Activated B cell treated with CpG ODN at 0.5 μM for 24 hours (primary cell): ENCODE measurements at places on chromosomes 3 and 15.

DNA sequence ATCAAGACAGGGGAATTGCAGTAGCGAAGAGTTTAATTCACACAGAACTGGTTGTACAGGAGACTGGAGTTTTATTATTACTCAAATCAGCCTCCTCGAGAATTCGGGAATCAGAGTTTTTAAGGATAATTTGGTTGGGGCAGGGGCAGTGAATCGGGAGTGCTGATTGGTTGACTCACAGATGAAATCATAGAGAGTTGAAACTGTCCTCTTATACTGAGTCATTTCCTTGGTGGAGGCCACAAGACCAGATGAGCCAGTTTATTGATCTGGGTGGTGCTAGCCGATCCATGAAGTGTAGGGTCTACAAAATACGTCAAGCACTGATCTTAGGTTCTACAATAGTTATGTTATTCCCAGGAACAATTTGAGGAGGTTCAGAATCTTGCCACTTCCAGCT lies 5.3 kb upstream of the ZNF770 start:
- no peak for DNase-seq

DNA sequence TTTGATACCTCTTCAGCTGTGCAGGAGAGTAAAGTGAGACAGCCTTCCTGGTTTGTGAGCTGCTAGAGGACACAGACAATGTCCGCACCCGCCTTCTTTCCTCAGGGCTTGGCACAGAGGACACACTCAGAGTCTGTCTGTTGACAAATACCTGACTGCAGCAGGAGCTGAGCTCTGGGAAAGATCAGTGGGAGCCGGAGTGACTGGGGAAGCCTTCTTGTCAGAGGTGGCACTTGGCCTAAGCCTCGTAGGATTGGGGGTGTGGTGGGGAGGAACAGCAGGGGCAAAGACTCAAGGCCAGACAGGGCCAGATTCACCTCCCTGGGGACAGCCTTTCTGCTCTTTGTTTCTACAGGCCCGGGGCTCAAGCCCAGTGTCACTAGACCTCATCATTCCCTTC lies 3.3 kb upstream of the IL17RC start:
- DNase-seq = no peak

- DNase-seq = no peak
Measured at GRCh38 chr15:43194795-43195194, 9.6 kb downstream of the CCNDBP1 start.

DNA sequence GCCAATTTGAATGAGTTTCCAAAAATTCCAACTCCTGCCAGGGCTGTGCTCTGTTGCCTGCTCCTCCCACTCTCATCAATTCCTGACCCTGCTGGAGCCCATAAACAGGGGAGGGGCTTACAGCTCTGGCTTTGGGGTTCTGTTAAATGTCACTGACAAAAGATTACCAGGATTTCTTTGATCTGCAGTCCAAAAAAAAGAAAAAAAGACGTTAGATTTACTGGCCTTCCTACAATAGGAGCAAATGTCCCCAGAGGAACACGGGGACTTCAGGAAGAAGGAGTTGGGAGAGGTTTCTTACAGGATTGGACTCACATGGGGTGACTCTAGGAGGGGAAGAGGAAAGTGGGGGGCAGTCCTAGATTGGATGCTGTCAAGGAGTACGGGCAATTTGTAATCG lies 84.3 kb upstream of the RNF7 start:
- DNase-seq = no peak

DNA sequence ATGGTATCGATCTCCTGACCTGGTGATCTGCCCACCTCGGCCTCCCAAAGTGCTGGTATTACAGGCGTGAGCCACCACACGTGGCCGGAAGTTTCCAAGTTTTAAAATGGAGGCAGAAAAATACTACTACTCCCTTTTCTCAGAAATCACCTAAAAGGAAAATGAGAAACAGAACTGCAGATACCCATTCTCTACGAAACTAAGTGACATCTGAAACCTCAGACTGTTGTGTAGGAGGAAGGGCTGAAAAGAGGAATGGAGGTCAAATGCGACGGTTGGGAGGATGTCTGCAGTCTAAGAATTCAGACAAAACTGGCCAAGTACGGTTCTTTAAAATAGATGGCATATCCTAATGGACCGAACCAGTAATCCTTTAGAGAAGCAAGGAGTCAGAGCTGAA lies 24.1 kb downstream of the WDR48 start:
- DNase-seq = no peak

DNA sequence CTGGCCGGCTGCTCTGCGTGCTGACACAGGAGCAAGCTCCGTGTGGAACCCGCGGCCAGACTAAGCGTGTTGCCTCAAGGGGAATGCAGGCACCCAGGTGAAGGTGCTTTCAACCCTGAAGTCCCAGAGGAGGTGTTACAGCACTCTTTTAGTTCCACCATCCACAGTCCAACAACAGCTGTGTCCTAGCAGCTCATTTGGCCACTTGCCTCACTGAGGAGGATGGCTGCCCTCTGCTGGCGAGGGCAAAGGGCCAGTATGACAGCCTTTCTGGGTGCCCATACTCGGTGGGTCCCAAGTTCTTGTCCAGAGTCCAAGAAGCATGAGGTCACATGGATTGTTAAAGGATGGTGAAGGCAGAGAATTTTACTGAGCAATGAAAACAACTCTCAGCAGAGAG lies 87.8 kb downstream of the C3orf85 start:
- DNase-seq = no peak

- no peak for DNase-seq
Measured at GRCh38 chr3:145145461-145145860, 1015.5 kb downstream of the PLOD2 start.

DNA sequence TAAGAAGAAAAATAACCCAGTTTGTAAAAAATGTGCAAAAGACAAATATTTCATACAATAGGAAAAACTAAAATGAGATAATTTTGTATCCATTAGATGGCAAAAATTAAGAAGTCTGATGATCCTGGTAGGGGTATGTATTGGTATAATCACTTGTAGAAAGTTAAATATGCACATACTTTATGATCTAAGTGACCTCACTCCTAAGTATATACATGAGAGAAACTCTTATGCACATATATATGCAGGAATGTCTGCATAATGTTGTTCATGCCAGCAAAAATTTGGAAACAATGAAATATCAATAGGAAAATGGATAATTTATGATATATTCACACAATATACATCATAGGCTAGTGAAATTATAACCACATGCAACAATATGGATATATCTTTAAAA lies 33.5 kb downstream of the USP50 start:
- DNase-seq = no peak

- no peak for DNase-seq
Measured at GRCh38 chr3:35927441-35927840, 288.1 kb downstream of the ARPP21 start.

DNA sequence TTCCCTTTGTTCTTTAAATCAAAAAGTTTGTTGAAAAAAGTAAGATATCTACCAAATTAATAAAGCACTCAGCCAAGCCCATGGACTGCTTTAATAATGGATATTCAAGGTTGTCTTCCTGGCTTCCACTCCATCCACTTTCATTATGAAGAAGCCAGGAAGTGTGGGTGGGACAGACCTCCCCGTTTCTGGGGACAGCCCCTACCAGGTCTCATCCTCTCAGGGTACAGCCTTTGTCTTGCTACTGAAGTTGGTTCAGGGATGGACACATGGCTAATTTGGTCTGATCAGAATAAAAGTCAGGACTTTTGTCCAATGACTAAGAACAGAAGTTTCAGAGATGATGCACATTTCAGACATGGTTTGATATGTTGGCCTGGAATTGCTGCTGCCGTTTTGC lies 32.6 kb downstream of the CCNB2 start:
- no peak for DNase-seq

DNA sequence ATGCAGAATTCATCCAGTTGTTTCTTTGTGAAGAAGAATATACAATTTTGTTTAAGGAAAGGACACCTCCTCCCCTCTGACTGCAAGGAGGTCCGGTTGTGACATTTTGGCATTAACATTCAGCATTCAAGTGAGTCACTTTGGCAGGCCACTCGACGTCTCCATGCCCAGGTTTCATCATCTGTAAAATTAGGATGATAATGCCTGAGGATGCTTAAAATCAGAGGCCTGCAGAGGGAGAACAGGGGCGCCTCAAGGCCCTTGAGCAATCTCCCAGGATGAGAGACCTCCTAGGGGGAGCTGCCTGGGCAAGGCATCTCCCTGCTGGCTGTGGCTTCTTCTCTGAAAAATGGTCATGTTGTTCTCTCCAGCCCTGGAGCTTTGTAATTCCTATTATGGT lies 236.0 kb downstream of the CACNA2D3 start:
- no peak for DNase-seq

GRCh38 chr3:114567771-114568170 lies 273.9 kb downstream of the TIGIT start:
- DNase-seq = no peak

DNA sequence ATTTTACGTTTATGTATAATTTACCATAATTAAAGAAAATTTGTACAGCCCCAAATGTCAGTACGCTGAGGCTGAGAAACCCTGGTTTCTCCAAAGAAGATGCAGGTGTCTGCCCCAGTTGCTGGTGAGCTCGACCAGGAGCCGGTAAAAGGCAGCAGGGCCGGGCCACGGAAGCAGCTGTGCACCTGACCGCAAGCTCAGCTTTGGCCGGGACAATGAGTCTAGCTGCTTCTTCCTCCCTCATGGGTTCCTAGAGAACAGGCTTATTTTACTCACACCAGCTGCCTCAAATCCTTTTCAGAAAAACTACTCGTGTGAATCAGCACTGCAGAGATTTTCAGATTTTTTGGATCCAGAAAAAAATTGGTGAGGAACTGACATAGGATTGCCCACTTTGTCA lies 18.0 kb upstream of the ZXDC start:
- no peak for DNase-seq

DNA sequence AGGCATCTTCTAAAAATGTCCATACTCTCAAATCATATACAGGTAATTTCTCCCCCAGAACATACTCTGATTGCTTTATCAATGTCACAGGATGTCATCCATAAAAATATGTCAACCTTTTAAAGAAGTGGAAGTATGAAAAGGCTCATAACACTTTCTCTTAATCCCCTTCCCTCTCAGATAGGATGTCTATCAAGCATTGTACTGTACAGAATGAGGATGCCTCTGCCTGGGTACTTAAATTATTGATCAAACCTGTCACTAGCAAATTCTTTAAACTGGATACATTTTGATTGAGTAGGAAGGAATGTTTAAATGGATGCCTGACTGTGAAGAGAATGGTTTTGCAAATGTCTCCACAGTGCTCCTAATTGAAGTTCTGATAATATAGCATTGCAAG lies 168.7 kb downstream of the EPHA3 start:
- DNase-seq = no peak

DNA sequence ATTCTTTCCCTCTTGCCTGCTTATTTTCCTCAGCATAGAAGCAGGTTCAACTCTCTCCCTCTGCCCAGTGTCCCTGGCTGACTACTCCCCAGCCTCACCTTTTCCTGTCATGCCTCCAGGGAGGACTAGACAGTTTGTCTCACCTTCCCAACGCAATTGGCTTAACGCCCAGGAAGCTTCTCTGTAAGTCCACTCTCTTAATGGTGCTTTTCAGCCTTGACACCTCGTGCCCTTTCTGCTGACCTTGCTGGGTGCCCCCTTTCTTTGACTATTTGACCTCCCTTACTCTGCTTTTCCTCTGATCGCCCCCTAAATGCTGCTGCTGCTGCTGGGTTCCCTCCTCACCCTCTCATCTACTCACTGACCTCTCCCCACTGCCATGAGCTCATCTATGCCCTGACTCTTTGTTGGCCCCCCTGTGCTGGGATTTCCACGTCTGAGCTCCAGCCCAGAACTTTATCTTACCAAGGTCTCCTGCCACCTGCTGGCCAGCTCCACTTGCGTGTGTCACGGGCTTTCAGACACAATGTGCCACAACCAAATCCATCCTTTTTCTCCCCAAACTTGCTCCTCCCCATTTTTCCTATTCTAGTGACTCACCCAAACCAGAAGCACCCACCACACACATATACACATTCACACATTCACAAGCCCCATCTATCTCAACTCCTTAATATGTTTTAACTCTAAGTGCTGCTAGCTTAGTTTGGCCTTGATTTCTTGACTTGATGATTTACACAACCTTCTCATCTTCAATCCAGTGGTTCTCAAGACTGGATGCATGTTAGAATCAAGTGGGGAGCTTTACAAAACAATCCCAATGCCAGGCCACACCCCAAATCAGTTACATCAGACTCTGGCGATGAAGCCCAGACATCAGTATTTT lies 16.6 kb downstream of the EPB42 start:
- DNase-seq = peak; percentile 28

DNA sequence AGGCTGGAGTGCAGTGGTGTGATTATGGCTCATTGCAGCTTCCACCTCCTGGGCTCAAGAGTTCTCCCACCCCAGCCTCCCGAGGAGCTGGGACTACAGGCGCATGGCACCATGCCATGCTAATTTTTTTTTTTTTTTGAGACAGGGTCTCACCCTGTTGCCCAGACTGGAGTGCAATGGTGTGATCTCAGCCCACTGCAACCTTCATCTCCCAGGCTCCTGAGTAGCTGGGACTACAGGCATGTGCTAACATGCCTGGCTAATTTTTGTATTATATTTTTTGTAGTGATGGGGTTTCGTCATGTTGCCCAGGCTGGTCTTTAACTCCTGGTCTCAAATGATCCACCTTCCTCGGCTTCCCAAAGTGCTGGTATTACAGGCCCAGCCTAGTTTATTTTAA lies 4.0 kb downstream of the TEX9 start:
- DNase-seq = no peak

- DNase-seq = no peak
Measured at GRCh38 chr15:43547539-43547938, 30.1 kb downstream of the MAP1A start.

DNA sequence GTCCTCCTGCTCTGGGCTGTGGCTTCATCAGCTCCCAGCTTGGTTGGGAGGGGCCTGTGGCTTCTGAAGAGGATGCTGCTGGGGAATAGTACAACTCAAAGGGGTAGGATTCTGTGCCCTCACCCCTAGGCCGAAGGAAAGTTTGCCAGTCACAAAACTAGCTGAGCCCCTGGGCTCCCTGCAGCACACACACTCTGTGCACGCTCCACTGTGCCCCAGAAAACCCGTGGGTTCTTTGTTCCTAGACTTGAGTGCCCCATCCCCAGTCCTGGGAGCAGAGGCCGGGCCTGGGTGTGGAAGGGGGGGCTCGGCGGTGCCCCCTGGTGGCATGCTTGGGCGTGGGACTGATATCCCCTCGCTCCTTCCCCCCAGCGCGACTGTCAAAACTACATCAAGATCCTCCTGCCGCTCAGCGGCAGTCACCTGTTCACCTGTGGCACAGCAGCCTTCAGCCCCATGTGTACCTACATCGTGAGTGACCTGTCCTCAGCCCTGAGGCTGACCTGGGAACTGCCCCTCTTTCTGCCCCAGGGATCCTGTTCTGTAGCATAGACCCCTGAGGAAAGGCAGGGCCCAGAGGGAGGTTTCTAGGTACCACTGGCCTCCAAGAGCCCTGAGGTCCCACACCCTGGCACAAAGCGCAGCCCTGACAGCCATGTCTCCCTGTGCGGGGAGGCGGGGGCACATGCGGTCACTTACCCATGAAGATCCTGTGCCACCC lies 14.2 kb downstream of the CIB1 start:
- peak; percentile 70 for DNase-seq

- no peak for DNase-seq
Measured at GRCh38 chr3:9673082-9673481, 23.8 kb downstream of the MTMR14 start.

DNA sequence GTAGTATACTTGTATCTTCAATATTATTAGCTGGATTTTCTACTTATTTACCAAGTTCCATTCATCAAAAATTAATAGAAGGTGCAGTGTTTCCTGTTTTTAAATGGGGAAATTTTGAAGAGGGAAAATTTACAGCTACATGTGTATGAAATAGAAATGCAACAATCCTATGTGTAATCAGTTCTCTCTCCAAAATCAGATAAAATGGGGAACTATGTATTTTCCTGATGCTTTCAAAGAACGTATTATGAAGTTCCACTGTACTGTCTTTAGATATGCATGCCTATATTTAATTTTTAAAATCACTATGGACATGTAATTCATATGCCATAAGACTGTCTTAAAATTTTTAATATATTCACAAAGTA lies 43.4 kb downstream of the DCUN1D1 start:
- DNase-seq = no peak
